ENCODE measurements at places on chromosomes 6 and 20.

GRCh38 chr6:74368746-74369145 is 672.7 kb downstream of the CD109 start:
- no peak for DNase-seq

DNA sequence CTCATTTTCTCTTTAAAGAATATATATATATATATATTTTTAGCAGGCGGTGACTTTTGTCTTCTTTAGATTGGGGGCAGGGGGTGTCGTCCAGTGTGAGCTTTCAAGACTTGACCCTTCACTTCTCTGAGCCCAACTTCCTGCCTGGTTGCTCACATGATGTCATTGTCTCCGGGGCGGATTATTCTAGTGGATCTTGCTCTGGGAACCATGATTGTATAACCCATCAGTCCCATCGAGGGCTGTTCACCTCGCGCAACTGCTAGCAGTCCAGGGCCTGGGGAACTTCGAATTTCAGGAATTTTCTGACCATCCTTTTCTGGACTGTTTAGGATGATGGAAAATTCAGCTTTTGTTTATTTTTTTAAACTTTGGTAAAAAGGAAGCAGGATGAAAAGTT is 1.0 kb downstream of the IGF2R start:
- no peak for DNase-seq

GRCh38 chr20:37777012-37777950 is 83.5 kb downstream of the CTNNBL1 start:
- no peak for DNase-seq

GRCh38 chr6:30768634-30769087 is 24.3 kb upstream of the IER3 start:
- DNase-seq, result no peak

GRCh38 chr6:99602520-99603420 is 3.9 kb upstream of the PRDM13 start:
- DNase-seq, result no peak

- DNase-seq, result no peak
Measured at GRCh38 chr20:62523473-62524203, 47.8 kb upstream of the GATA5 start.

GRCh38 chr6:149173222-149173621 is 144.3 kb upstream of the TAB2 start:
- no peak for DNase-seq

DNA sequence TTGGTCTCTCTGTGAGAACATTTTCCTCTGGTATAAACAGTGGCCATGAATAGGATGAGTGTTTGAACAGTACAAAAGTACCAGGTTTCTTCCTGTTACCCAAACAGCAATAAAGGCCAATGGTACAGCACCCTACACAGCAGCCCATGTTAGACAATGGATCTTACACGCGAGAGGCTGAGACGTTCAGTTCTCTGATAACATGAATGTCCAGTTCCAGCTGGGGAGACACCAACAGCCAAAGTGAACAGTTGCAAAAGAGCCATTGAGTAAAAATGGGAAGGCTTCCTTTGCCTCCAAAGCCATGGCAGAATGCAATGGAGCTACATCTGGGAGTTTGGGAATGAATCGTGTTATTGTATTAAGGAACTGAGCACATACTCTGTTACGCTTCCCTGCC is 246.8 kb upstream of the SGK1 start:
- no peak for DNase-seq

DNA sequence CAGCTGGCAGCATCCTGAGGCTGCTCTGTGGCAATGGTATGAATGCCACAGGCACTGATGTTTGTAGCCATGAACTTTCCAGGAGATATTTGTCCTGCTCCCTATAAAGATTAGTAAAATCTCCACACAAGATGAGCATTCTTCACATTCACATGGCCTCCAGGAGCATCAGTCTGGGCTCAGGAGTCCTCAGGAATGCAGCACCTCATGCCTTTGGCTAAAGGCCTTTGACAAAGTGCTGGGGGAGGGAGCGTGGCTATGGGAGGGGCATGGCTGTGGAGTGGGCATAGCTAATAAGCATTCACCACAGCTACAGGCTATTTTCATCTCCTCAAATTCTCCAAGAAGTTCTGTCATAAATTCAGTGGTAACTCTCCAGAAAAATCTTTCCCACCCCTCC is 90.5 kb upstream of the LY86 start:
- DNase-seq, result no peak

GRCh38 chr20:3227936-3228749 is 10.8 kb downstream of the SLC4A11 start:
- no peak for DNase-seq

DNA sequence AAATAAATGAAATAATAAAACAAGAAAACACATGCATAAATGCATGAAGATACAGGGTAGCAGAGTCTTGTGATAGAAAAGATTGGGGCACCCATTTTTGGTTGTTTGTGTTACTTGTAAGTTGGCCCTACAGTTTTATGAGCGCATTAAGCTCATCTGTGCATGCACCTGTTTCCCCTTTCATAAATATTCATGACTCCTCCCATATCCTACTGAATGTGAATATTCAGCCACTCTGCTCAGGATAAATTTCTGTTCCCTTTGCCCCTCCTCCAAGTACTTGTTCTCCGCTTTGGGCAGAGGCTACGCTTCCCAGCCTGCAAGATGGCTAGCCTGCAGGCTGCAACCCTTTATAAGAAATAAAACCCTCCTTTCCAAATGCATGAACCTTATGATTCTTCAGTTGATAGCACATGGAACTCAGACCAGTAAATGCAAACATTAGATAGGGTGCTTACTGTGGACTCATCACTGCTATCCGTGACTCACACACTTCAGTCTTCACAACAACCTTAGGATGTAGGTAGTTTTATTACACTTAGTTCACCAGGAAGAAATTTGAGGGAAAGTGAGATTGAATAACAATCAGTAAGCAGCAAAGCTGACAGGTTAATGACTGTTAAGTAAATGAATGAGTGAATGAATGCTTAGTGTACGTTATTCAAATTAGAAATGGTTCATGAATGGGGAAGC is 15.0 kb downstream of the ALDH8A1 start:
- no peak for DNase-seq

GRCh38 chr6:138597336-138597735 is 98.0 kb upstream of the NHSL1 start:
- DNase-seq, result no peak

DNA sequence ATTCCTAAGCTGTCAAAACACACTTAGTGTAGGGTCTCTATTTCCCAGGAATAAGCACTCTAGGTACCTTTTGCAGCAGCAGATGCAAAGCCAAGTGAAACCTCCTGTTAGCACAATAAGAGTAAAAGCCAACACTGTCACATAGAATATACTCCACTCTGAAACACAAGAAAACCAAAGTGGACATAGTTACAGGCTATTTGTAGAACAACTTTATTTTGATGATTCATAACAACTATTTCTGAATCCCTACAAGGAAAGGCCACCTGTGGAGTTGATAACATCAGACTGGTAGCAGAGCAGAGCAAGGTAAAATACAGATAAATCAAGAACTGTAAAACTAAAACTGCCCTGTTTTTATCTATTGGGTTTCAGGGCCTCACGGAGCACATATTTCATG is 59.7 kb downstream of the ALDH5A1 start:
- no peak for DNase-seq

- no peak for DNase-seq
Measured at GRCh38 chr6:15622045-15622740, 40.6 kb downstream of the DTNBP1 start.
